ENCODE measurements at places on chromosomes 11 and 22.

DNA sequence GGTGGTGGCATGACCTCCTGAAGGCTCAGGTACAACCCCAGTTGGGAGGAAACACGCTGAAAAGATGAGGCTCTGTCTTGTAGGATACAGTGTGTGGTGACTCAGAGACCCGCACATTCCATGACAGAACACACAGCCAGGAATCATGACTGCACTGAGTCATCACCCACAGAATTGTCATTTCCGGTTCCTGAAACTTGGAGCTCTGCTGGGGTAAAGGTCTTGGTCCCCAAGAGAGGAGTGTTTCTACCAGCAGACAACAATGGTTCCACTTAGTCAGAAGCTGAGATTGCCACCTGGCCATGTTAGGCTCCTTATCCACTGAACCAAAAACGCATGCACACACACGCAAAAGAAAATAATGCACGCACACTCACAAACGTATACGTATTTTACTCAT lies 31.5 kb upstream of the CYB5R3 start:
- no peak for DNase-seq

DNA sequence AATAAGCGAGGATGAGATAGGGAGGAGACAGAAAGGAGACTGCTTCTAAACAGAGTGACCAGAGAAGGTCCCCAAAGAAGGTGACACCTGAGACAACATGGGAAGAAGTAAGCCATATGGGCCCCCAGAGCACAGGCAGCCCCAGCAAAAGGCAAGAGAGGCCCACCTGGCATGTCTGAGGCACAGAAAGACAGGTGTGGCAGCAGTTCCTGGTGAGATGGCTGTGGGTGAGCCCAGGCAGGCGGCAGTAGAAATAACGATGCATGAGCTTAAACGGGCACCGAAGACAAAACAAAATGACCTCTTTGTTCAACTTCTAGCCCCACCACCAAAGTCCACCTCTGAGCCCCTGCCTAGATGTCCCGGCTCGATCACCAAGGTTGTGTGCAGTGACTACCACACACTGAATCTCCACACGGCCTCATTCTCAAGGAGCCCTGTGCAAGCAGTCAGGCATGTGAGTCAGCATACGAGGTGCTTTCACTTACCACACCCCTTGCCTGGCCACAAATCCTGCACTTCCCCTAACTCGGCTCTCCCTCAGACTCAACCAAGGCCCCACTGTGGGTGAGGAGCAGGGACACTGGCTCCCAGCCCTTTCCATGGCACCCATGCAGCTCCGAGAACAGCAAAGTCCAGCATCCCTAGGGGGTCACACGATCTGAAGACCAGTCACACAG lies 77.6 kb downstream of the PACSIN2 start:
- DNase-seq, result no peak

DNA sequence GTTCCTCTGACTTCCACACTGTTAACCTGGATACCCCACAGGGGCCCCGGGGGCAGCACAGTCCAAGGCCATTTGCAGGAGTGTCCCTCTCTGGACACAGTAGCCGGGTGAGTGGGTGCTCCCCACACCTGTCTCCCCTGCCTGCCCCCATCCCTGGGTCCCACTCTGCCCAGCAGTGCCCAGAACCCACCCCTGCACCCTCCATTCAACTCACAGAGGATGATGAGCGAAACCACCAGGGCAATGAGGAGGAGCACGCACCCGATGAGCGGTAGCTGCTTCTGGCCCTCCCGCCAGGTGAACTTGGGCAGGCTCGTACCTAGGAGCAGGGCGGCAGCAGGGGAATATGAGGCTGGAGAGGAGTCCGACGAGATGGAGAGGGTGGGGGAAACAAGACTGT lies 12.2 kb downstream of the TMPRSS13 start:
- DNase-seq, result no peak

DNA sequence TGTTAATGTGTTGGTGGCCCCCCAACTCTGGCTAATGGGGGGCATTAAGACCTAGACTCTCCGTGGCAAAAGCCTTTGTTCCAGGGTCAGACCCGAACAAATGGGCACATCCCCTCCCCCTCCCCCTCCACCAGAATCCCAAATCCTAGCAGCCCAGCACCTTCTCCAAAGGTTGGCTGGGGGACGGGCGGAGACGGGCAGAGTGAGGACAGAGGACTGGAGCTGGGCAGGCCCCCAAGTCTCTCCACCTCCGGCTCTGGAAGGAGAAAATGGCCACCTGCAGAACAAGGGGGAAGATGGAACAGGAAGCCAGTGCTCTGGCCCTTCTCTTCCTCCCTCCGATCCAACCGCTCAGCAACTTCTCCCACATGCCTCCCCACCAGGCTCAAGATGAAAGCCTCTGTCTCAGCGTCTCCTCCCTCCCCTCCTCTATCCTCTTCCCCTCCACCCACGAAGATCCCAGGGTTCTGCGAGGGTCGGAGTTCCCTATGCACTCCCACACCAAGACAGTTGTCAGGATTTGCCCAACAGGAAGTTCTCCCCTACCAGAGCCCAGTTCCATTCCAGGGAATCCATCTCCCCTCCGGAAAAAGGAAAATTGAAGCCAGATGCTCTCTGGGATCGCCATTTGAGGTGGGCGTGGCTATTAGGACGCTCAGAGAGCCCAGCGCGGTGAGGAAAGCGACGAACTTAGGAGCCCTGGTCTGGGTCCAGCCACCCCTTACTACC lies 20.1 kb downstream of the ADA2 start:
- DNase-seq, result no peak

- DNase-seq, result no peak
Measured at GRCh38 chr11:130370845-130371590, 56.3 kb upstream of the ZBTB44 start.

- no peak for DNase-seq
Measured at GRCh38 chr11:132093536-132094259, 723.3 kb downstream of the NTM start.

DNA sequence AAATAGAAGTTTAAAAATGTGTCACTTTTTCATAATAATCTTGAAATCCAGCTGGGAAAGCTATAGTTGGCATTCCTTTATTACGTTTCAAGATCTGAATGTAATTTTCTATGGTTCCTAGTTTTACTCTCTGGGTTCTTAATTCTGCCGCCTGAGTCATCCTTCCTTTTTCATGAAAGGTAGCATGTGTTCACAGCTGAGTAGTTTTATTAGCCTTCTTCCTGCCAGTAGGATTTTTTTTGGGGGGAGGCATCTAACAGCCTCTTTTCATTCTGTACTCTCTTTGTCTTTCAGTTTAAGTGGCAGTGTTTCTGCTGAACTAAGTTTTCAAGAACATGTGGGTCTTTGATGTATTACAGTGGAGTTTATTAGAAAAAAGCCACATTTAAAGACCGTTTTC lies 36.5 kb downstream of the OR2AG2 start:
- DNase-seq, result no peak

DNA sequence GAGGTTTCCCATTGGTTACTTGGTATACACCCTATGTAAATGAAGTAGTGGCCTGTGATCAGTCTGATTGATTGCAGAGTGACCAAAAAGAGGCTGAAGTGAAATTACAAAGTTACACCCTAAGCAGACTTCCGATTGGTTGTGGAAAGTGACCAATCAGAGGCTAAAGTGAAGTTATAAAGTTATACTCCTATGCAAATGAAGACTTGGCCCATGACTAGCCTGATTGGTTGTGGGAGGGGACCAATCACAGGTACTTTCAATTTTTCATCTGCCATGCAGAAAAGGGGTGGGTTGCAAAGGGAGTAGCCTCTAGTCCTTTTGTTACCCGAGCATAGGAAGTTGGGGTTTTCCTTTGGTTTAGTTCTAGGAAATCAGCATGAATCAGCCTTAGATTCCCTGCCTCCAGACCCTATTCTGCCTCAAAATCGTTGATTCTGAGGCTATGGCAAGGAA lies 18.1 kb upstream of the CSTF3 start:
- DNase-seq, result no peak

GRCh38 chr11:36436064-36436463 lies 74.0 kb downstream of the TRAF6 start:
- no peak for DNase-seq

- DNase-seq, result no peak
Measured at GRCh38 chr22:50025993-50026392, 13.4 kb upstream of the IL17REL start.

DNA sequence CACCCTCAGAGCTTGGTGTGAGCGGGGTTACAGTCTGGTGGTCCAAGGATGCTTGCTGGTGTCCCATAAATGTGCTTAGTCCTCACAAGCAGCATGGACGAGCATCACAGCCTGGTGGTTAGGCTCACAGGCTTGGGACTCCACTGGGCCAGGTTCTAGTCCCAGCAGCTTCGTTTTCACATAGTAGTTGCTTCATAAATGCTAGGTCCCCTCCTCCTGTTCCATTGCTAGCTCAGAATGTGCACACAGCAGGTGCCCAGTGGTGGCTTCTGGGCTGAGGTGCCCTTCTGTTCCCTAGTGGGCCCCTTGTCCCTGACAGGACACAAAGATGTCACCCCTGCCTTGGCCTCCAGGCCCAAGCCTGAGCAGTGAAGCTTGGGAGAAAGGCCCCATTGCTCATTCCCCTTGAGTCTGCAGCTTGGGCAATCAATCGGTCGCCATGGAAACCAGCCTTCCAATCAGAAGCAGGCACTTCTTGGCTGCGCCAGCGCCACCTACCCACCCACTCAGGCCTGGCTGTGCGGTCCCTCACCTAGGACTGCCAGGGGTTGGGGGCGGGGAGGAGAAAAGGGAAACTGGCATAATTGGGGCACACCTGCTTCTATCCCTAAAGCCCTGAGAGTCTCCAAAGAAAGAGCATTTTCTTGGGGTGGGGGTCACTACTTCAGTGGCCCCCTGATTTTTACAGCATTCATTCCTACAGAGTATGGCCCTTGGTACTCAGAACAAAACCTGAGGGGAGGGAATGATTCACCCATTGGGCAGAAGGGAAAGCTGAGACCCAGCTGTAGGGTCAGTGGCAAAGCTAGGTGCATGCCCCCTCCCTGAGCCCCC lies 48.1 kb downstream of the CYTH4 start:
- no peak for DNase-seq

GRCh38 chr22:41217553-41218157 lies 12.5 kb downstream of the L3MBTL2 start:
- DNase-seq, result no peak

DNA sequence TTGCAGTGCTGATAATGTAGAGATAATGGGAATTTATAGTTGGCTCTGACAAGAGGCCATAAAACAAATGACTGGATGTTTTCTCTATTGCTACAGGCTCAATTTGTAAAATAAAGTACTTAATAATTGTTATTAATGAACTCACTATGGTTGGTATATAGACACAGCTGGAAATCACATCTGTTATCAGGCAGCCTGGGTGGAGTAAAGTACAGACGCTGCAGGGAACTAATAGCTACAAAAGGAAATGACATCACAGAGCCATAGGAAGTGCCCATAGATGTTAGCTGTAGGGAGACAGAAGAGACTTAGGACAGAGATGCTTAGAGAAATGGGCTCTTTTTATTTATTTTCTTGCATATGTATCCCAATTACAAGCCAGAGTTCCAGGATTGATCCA lies 81.0 kb upstream of the SNX19 start:
- no peak for DNase-seq

DNA sequence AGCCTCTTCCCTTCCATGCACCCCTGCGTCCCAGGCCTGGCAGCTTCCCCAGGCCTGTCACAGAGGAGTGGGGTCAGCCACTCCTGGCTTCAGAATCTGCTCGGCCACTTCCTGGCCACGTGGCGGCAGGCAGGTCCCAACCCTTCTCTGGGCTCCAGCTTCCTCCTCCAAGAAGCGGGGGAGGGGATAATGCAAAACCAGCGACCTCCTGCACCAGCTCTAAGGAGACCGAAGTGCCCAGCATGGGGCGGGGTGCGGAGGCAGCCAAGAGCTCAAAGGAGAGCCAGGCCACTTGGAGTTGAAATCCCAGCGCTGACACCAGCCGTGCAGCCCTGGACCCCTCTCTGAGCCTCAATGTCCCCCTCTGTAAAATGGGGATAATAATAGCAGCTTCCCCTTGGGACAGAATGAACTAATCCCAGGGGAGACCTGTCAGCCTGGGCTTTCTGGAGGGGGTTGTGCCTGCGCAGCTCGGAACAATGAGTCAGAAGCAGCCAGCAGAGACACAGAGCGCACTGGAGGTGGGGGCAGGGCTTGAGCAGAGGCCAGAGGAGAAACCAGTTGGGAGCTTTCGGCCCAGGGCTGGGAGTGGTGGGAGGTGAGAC lies 22.8 kb upstream of the PICK1 start:
- DNase-seq, result no peak

DNA sequence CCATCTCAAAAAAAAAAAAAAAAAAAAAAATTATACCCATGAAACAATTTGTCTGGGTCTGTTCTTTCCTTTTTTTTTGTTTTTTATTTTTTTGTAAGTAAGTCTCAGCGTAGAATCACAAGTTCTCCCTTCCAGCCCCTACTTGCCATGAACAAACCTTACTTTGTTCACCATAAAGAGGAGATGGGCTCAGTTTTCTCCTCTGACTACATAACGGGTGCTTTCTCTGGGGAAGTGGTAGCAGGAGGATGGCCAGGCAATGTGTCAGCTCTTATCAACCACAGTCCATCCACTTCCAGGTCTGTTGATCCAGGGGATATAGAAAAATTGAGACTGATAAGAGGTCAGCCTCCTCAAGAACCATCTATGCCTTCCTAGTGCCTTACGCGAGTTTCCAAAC lies 11.0 kb downstream of the ASCC2 start:
- no peak for DNase-seq

DNA sequence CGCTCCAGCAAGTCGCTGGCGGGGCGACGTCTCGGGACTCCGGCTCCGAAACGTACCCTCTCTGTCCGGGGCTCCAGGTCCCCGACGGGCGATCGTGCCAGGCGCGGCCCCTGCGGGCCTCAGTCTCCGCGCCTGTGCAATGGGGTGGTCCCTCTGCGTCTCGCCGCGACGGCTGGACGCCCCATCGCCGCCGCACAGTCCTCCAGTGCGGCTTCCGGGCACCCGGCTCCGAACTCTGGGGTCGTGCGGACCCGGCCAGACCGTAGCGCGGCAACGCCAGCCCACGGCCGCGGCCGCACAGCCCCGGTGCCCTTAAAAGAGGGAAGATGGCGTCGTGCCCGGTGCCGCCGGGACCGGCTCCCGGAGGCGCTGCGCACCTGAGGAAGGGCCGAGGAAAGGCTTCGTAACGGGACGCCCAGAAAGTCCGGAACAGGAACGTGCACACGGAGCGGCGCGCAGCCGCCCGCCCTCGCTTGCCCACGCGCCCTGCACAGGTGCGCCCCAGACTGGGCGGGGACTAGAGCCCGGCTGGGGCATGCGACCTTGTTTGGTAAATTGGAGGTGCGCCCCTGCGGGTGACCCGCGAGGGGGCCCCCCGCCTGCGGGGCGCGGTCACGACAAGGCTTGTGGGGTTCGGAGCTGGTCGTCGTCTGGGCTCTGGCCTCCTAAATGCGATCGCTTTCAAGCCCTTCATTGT lies 525 bp downstream of the BIK start:
- DNase-seq, result no peak

DNA sequence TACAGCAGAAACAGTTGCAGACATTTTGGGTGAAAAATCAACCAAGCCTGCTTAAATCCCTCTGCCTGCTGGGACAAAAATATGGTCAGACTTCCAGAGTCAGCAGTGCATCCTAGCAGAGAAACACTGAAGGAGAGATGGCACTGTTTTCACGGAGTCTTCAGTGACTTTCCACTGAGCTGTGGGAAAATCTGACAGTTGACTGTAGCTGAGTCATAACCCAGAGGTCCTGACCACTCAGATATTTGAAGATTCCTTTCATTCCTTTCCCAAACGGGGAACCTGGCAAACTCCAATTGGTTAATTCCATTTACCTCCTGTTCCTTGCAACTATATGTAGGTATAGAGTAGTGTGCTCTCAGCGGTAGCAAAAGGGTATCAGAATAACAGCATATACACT lies 20.9 kb upstream of the UPB1 start:
- DNase-seq, result no peak
